ENCODE measurements at places on chromosomes 5 and 9.

DNA sequence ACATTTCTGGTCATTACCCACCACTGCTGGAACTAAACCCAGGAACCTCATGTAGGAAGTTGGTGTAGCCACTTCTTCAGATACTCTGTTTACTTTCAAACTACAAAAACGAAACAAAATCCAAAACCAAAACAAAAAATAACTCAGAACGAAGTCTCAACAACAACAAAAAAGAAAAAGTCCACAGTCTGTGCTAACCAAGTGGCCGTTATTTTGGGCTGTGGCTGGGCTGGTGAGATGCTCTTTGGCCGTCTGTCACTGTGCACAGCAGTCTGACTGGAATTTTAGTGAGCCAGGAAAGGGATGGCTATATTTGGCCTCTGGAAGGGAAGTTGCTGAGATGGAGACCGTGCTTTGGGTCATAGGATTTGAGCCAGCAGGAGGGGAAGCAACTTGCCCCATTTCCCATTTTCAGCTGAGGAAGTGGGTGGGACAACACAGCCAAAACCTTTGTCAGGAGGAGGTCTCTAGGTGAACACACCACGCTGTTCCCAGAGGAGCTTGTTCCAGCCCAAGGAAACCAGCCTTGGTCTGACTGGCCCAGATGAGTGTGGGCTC, 334.1 kb downstream of the ZSWIM6 start:
- no peak for DNase-seq

DNA sequence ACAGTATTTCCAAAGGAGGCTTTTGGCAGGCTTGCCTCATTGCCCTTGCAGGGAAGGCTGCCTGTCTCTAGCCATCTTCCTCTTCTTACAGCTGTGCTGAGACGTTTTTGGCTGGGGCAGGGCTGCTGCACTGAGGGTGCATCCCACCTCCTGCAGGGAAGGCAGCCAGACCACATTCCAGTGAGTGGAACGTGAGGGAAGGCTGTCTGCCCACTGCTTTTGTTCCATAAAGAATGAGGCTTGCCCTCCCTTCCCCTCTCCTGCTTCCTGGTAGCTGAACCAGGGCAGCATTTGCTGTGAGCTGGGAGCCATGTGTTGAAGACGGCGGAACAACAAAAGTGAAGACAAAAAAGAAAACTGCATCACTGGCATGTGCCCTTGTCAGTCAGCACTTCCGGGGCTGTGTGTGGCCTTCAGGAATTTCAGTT, 16.8 kb downstream of the MGAT1 start:
- no peak for DNase-seq

DNA sequence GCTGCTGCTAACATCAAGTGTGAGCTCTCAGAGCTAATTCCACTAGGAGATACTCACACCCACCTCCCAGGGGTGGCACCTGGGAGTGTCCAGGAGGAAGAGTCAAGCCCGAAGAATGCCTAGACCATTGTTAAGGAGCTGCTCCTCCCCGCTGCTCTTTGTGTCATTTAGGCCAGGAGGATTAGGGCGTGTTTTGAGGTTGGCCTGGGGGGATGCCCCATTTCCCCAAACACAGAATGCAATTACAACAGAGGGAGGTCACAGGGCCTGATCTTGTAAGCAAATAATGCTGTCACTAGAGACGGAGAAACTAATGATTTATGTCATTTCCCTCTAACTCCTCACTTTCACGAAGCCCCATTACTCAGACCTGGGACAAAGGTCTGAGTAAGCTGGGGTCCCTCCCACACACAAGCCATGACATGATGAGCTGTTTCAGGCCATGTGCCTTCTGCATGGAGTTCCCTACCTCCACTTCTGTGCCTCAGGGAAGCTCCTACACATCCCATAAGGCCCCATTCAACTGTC, 312.5 kb downstream of the ACTL7B start:
- no peak for DNase-seq

GRCh38 chr9:134192311-134192950, 28.1 kb upstream of the RNU6ATAC start:
- DNase-seq: no peak

GRCh38 chr5:4905674-4906520, 234.2 kb upstream of the ADAMTS16 start:
- no peak for DNase-seq

DNA sequence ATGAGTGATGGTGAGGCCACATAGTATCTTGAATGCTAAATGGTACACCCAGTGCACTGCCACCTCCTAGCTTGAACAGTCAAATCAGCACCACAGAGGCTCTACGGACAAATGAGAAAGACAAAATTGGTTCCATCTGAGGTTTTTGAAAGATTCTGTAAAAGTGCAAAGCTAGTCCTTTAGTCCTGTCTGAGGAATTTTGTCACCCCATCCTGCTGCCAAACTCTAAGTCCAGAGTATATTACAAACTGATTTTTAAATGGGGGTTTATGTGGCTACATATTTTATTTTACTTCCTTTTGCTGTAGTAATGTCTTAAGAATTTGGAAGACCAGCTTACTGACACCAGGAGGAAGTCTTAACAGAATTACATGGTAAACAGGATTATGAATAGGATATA, 7.7 kb downstream of the FREM1 start:
- DNase-seq: no peak

DNA sequence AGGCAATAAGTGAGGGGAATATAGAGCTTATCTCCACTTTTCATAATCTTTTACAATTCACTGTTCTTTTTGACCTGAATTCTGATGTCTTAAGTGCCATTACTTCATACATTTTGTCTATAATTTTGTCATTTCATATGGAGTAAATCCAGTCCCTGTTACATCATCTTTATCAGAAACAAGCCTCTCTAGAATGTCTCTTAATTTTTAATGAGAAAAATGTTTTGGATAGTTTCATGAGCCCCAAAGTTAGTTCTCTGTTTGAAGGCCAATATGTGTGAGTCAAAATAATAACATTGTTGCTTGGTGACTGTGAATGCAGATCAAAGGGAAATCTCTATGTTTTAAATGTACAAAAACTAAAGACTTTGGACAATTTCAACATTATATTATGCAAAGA, 329.6 kb upstream of the ARRDC3 start:
- no peak for DNase-seq

- no peak for DNase-seq
Measured at GRCh38 chr5:156474251-156474650, 147.3 kb downstream of the SGCD start.

DNA sequence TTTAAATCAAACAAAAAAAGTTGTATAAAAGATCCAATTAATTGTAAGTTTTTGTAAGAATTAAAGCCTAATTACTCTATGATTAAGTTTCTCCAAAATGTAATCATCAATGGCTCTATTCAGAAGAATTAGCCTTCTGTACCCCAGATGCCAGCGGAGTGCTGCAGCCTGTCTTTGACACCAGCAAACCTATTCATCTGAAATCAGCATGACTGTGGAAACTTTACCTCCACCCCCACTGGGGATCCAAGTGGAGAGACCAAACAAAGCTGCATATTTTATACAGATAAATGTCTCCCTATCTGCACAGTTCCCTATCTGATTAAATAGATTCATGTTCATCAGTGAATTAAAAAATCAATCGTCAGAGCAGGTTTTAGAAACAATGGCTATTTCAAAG, 426.8 kb downstream of the KIAA0825 start:
- DNase-seq: no peak

DNA sequence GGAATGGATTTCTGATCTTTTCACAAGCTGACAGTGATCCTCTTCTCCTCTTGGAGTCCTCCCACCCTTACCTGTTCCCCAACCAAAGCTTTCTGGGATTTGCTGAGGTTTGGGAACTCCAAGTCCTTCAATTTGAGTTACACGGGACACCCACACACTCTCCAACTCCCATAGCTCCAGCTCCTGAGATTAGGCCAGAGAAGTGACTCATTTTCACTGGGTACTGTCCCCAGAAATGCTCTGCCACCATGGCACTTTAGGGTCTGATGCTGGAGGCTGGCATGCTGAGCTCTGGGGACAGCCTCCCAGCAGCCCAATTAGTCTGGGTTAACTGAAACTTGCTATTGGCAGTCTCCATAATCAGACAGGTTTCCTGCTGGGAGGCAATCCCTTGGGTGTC, 14.0 kb upstream of the HRCT1 start:
- no peak for DNase-seq

- no peak for DNase-seq
Measured at GRCh38 chr5:88675168-88675707, 207.7 kb downstream of the MEF2C start.

DNA sequence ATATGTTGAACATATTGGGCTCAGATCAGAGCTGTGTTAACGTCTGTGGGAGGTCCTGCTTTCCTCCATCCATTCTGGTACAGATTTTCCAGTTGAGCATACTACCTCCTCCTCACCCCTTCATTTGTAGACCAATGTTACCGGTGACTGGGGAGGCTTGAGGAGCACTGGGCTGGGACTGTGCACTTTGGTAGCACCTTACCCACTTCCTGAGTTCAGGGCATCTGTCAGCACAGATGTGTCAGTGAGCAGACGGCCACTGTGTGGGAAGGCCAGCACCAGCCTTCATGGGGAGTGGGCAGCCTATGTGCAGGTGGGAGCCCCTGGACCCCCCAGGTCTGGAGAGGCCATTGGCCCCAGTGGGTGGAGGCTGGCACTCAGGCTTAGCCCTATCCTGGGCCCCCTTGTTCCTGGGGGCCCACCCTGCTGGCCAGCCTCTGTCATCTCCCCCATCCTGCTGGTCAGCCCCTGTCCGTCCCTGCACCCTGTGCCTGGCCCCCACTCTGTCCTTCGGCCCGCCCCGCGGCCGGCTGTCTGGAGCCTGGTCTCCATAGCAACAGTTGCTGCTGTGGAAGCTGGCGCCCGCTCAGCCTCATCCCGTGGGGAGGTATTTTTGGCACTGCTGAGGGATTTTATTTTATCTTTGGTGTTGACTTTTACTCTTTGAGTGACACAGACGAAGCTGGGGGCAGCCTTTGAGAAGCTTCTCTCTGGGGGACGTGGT, 21.3 kb downstream of the WNK2 start:
- no peak for DNase-seq

DNA sequence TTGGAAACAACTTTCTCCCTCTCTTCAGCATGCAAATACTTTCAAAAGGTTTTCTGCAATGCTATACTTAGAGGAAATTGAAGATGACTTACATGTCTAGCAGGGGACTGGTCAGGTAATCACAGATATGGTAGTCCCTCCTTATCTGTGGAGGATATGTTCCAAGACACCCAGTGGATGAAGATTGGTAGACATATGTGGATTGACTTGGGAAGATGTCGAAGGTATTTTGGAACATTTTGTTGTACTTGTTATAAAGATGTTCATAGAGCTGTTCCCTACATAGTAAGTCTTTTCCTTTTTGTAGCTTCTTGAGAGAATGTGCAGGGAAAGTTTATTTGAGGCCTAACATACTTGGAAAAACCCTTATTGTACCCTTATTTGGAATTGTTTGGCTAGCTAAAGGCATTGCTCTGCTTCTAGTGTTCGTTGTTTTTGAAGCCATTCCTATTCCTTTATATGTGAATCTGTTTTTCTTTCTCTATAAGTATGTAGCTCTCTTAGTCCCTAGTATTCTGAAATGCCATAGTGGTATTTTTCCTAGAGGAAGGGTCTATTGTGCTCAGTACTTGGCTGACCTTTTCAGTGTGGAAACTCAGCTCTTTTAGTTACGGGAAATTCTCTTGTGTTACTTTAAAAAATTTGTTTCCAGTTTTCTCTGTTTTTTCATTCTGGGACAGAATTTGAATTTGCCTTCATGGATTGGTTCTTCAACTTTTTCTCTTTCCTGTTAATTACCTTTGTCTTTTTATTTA, 25.7 kb downstream of the GPR151 start:
- no peak for DNase-seq

- no peak for DNase-seq
Measured at GRCh38 chr5:476102-476813, 33.3 kb downstream of the EXOC3 start.

- DNase-seq: no peak
Measured at GRCh38 chr5:150261231-150261630, 28.3 kb downstream of the CAMK2A start.

DNA sequence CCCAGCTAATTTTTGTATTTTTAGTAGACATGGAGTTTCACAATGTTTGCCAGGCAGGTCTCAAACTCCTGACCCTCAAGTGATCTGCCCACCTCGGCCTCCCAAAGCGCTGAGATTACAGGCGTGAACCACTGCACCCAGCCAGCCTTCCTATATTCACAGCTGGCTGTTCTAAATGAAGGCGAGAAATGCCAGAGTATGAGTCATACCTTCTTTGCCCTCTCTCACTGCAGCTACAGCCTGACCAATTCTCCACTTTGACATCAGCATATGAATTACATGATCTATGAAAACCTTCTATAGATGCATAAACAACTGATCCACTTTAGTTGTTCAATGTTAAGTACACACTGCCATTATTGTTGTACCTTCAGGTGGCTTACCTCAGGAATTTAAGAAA, 14.5 kb downstream of the APTX start:
- no peak for DNase-seq
